SK-N-MC (cell line): ENCODE measurements at places on chromosomes 16 and 17.
A peak's percentile ranks its signal among the peaks of the same experiment; 100 is the strongest.

DNA sequence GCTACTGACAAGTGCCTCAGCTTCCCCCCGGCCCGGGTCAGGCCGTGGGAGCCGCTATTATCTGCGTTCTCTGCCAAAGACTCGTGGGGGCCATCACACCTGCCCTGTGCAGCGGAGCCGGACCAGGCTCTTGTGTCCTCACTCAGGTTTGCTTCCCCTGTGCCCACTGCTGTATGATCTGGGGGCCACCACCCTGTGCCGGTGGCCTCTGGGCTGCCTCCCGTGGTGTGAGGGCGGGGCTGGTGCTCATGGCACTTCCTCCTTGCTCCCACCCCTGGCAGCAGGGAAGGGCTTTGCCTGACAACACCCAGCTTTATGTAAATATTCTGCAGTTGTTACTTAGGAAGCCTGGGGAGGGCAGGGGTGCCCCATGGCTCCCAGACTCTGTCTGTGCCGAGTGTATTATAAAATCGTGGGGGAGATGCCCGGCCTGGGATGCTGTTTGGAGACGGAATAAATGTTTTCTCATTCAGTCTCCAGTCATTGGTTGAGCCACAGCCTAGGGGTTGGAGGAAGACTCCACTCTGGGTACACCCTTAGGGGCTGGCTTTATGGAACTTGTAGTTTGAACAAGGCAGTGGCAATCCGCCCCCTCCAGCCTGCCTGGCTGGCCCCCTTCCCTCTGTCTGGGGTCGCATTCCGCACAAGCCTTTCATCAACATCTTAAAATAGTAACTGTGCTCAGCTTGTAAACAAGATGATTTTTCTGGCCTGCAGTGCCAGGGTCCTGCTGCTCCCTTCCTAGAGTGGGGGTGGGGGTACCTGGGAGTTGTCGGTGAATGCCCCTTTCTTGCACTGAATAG lies 4.1 kb downstream of the SYNGR2 start:
- DNase-seq = no peak

GRCh38 chr16:48734220-48734619 lies 124.2 kb upstream of the N4BP1 start:
- no peak for DNase-seq

DNA sequence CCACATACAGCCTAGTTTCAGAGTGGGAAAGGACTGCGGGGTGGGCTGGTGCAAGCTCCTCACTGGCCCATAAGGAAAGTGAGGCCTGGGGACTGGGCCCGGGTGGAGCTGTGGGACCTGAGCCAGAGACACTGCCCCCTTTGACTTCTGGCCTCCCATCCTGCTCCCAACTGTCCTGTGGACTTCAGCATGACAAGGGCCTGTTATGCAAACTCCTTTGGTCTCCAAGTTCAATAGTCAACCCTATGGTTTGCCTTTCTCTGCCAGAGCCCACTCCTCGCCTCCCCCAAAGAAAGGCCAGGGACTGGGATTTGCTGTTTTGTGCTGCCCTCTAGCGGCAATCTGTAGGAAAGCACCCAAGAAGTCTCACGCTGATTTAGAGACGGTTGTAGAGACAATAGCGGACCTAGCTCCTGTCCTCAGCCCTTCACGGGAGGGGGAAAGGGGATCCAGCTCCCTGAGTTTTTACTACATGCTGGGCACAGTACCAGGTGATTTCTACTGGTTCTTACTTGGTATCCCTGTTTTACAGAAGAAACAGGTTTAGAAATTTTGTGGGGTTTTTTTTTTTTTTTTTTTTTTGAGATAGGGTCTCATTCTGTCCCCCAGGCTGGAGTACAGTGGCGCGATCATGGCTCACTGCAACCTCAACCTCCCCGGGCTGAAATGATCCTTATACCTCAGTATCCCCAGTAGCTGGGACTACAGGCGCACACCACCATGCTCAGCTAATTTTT lies 1.2 kb upstream of the TLCD3B start:
- peak; percentile 35 for DNase-seq

DNA sequence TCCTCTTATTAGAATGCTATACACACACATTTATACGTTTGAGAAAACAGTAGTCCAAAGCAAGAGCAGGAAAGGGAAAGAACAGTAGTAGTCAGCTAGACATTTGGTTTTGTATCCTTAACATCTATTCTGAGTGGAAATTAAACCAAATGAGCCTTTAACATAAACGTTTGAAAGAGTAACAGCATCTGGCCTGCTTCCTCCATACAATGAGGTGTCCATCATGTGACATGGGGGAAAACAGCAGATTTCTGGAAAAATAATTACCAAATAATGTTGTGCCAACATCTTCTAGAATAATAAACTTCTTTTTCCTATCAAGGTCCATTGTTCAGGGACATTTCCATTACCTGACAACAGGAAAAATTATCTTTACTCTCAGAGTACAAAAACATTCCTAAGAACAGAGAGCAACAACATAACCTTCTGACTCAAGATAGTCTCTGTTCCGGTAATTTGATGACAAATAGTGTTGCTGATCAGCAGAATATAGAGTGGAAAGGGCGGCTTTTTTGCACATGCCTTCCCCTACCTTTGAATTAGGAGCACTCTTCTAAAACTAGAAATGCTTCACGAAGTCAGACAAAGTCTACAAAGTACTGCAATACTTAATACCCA lies 20.2 kb downstream of the CYTH1 start:
- no peak for DNase-seq

GRCh38 chr16:27803775-27804549 lies 254.0 kb downstream of the KATNIP start:
- no peak for DNase-seq

DNA sequence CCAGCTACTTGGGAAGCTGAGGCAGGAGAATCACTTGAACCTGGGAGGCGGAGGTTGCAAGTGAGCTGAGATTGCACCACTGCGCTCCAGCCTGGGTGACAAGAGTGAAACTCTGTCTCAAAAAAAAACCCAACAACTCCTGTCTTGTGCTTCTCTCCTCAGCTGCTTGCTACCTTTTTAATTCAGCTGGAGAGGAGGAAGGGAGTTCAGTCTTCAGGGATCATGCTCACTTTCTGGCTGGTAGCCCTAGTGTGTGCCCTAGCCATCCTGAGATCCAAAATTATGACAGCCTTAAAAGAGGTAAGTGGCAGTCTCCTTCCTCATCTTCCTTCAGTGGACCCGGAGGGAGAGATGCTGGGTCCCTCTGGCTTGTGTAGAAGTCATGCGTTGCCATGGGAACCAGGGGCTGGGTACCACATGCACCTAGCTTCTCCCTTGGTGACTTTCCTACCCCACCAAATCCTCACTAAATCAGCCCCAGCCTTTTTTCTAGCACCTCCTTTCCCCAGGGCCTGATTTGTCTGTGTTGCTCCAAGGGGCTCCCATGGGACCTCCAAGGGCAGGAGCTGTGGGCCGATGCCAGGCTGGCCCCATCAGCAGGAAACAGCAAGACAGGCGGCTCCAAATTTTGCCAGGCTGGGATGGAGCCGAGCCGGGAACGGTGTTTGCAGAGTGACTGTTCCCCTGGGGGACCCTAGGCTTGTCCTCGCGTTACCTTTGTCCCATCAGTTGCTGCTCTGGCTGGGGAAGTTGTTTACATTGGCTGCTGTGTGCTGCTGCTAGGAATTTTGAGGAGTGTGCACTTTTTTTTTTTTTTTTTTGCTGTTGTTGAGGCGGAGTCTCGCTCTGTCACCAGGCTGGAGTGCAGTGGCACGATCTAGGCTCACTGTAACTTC lies 65.2 kb downstream of the ABCC1 start:
- DNase-seq = no peak

GRCh38 chr17:58667934-58668597 lies 23.8 kb downstream of the TEX14 start:
- DNase-seq = no peak

- DNase-seq = no peak
These were observed 3.4 kb upstream of the NSRP1 start for GRCh38 chr17:30113213-30113612.

- DNase-seq = no peak
These were observed 724 bp downstream of the MVP start for GRCh38 chr16:29820730-29821642.

- DNase-seq = no peak
These were observed 12.4 kb upstream of the P2RX5 start for GRCh38 chr17:3708366-3708765.

- no peak for DNase-seq
These were observed 9.6 kb downstream of the LLGL2 start for GRCh38 chr17:75535119-75535537.
